ENCODE measurements at places on chromosomes 12 and 14. TPM values are rescaled to one million over a fixed set of nuclear protein-coding genes. Genes with fewer than 3 reads are reported as not detected.
A peak's percentile ranks its signal among the peaks of the same experiment; 100 is the strongest.

DNA sequence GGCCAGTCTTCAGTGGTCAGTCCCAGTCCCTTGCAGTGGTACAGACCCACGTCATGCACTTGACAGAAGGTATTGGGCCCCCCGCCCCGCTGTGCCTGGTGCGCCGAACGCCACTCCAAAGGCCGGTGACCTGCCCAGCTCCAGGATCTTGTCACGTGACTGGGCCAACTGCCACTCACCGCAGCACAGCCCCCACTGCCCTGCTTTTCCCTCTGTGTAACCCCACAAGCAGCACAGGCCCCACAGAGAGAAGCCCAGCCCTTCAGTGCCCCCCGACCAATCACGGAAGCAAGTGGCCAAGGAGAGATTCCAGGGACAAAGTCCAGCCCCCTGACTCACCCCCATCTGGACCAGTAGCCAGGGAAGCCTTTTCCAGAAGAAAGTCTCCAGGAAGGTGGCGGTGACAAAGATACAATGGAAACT is 498 bp downstream of the GPR132 start:
- peaks cover 27% of the 10 kb centered on the region for H3K4me1 ChIP-seq
- no peak overlapping the region for H3K4me3 ChIP-seq
- H3K27me3 ChIP-seq, result no peaks in the 10 kb centered on the region

DNA sequence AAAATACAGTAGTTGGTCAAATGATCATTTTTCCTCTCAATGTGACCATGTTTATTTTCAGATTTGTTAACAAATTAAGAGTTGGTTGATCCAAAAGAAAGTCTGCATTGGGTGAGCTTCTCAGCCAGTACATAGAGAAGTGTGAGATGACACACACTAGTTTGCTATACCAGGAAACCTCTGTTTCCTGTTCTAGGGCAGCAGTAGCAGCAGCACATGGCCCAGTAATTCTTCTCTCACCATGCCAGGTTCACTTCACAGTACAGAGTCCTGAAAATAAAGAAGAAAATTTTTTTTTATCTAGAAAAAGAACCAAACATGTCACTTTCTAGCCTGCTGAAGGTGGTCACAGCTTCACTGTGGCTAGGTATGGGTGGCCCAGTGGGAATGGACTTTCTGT is 250.2 kb upstream of the OR4E1 start:
- H3K36me3 ChIP-seq, result no peaks in the 10 kb centered on the region
- H3K4me1 ChIP-seq, result no peaks in the 10 kb centered on the region
- H3K27ac ChIP-seq, result no peak overlapping the region
- no peak overlapping the region for H3K4me3 ChIP-seq
- DNase-seq, result no peak

- no peaks in the 10 kb centered on the region for H3K36me3 ChIP-seq
- no peak for DNase-seq
- no peaks in the 10 kb centered on the region for H3K27me3 ChIP-seq
- H3K4me3 ChIP-seq, result no peak overlapping the region
Measured at GRCh38 chr12:100706033-100706432, 88.5 kb upstream of the ANO4 start.

DNA sequence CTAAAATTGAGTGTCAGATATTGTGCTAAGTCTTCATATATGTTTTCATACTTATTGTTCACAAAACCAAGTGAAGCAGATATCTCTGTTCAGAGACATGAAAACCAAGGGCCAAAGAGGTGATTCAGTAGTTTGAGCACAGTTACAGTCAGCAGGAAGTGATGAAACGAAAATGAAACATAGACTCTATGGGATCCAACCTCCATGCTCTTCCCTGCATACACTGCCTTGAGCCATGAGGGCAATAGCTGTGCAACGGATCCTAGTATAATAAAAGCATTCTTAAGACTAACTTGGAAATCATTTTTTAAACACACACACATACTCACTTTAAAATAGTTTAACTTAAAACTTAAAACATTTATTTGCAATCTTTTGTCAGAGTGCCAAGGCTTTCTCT is 27.9 kb downstream of the ESR2 start:
- H3K4me3 ChIP-seq, result no peak overlapping the region
- H3K4me1 ChIP-seq, result no peaks in the 10 kb centered on the region
- DNase-seq, result no peak
- H3K36me3 ChIP-seq, result no peaks in the 10 kb centered on the region

DNA sequence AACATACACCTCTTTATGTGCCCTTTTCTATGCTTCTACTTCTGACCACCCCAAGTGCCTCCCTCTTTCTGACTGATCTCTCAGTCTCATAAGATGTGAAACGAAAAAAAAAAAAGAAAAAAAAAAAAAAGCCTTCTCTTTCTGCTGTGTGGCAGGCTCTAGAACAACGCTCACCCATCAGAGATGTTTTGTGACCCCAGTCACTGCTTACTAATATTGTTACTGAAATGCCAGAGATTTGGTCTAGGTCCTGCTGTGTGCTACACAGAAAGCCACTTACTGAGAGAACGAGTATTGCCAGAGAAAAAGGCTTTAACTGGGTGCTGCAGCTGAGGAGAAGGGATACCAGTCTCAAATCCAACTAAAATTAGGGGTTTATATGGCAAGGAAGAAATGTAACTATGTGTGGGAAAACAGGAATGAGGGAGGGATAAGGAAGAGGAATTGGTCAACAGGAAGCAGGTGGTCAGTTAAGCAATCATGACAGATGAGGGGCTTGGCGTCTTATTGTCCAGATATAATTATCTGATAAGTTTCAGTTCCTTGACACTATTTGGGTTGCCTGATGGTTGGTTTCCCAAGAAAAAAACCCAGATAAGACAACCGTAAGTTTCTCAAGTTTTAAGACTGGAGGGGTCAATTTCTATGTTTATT is 149.0 kb downstream of the NAV3 start:
- H3K27ac ChIP-seq, result no peak overlapping the region
- H3K36me3 ChIP-seq, result no peaks in the 10 kb centered on the region
- H3K4me3 ChIP-seq, result no peak overlapping the region
- no peaks in the 10 kb centered on the region for H3K4me1 ChIP-seq
- H3K27me3 ChIP-seq, result no peaks in the 10 kb centered on the region

DNA sequence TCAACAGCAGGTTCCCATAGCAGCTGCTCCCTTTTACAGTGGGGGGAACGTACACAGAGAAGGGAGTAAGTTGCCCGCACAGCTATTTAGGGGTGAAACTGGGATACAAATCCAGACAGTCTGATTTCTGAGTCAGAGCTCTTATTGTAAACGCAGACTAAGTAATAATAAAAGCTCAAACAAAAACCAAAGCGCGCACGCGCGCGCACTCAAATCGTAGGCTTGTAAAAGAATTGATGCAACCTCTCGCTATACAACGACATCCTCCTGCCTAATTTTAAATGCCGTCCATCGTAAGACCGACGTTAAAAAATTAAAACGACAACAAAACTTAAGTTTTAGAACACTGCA is 747 bp upstream of the DACT1 start:
- peak overlapping the region; percentile 78 for H3K4me3 ChIP-seq
- no peaks in the 10 kb centered on the region for H3K27me3 ChIP-seq
- H3K36me3 ChIP-seq, result no peaks in the 10 kb centered on the region
- peaks cover 18% of the 10 kb centered on the region for H3K4me1 ChIP-seq
- peak; percentile 93 for DNase-seq

DNA sequence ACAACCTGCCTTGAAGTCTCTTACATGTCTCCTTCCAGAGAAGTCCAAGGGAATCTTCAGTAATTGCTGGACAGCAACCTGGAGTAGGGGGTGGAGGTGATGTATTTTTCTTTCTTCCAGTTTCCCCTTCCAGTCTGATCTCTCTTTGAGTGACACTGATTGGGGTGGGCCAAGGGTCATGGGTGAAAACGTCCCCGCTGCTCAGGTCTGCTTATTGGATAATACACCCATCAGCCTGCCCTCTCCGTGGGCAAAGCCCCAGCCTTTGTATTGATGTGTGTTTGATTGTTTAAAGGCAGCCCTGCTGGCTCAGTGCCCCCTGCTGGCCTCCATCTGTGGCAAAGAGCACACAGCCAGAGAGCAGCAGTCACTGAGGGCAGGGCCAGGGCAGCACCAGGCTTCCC is 35.7 kb upstream of the ATP2A2 start:
- peaks cover 51% of the 10 kb centered on the region for H3K4me1 ChIP-seq
- H3K36me3 ChIP-seq, result no peaks in the 10 kb centered on the region
- H3K27me3 ChIP-seq, result no peaks in the 10 kb centered on the region
- no peak for DNase-seq

DNA sequence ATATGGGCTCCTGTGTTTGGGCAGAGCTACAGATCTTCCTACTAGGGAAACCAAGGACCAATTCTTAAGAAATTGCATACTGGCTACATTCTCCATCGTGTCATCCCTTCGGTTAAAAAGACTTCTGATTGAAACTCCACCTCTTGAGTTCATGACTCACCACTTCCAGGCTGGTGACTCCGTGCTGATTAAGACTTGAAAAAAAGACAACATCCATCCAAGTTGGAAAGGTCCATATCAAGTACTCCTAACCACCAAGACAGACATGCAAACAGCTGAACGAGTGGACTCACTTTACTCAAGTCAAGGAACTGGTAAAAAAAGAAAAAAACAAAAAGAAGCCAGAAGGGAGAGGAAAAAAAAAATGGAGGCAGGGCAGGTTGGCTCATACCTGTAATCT is 63.4 kb downstream of the APOBEC1 start:
- no peak for DNase-seq
- H3K27me3 ChIP-seq, result no peaks in the 10 kb centered on the region
- no peak overlapping the region for H3K27ac ChIP-seq
- H3K4me1 ChIP-seq, result no peaks in the 10 kb centered on the region
- H3K4me3 ChIP-seq, result no peak overlapping the region
- no peaks in the 10 kb centered on the region for H3K36me3 ChIP-seq

DNA sequence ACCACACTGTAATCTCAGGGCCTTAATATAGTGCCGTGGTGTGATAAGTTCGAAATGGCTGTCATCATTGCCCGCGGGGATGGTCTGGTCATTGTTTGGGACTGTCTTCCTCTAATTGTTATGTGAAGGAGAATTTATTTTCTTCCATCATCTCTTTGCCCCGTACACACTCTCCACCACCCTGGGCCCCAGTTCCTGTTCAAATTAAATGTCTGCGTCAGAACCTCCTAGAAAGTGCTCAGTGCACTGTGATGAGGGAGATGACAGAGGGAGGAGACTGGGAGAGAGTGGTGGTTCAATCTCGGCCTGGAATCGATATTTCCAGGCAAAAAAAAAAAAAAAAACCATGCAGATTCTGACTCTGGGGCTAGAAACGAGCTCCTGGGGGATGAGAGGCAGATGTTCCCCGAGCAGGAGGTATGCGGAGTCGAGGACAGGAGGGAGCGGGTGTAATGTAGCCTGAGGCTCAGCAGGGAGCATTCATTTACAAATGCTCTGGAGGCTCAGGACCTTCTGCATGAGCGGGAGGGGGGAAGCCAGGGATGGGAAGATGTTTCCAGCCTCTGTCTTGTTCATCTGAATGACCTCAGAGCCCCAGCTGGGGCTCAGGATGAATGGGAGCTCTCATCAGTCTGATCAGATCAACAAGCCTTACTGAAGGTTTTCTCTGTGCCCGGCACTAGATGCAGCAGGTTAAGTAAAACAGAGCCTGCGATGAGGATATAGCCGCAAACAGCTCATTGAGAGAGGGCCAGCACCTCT is 219.5 kb downstream of the TBX5 start:
- H3K27ac ChIP-seq, result no peak overlapping the region
- H3K4me1 ChIP-seq, result no peaks in the 10 kb centered on the region
- H3K27me3 ChIP-seq, result no peaks in the 10 kb centered on the region
- no peaks in the 10 kb centered on the region for H3K36me3 ChIP-seq
- no peak for DNase-seq

DNA sequence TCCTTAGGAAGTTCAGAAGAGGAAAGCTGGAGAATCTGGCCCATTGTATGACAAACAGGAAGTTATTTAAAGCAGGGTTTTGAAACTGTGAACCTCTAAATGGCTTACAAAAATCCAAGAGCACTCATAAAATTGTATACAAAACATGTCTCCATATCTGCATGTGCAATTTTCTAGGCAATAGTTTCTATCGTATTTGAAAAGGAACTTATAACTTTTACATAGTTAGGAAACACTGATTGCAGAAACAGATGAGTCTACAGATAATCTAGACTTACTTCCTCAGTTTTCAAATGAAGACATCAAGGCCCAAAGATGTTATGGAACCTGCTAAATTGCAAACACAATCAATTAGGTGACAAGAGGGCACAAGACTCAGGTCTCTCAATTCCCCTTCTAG is 53.3 kb upstream of the ETV6 start:
- H3K4me1 ChIP-seq, result no peaks in the 10 kb centered on the region
- no peaks in the 10 kb centered on the region for H3K27me3 ChIP-seq
- no peak overlapping the region for H3K27ac ChIP-seq
- no peak for DNase-seq
- H3K4me3 ChIP-seq, result no peak overlapping the region

DNA sequence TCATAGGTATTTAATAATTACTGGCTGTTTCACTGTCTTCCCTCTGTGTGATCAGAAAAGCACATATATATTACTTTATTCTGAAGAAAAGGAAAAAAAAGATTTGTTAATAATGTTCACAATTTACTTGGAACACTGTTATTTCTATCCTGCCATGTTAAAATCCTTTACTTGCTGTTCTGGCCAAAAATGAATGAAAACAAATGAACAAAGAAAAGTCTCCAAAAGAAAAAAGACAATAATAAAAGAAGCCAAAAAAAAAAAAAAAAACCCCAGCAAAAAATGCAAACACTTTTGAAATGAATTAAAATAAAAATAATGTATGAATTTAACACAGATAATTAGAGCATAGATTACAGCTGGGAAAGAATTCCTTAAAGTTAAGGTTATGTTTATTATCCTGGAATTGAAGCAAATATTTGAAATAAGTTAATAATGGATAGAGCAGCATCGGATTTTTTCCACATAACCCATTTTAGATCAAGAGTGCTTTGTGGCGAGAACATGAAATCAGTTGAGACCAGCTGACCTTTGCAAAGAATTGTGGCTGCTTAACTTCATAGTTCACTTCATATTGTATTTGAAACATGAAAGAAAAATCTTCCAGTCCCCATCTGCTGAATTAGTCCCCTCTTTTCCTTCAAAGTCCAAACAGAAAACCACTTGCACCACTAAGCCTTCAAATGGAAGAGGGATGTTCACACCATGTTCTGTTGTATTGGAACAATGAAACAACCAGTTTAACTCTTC is 444.8 kb downstream of the ADAMTS20 start:
- DNase-seq, result no peak
- no peak overlapping the region for H3K27ac ChIP-seq
- no peak overlapping the region for H3K4me3 ChIP-seq

DNA sequence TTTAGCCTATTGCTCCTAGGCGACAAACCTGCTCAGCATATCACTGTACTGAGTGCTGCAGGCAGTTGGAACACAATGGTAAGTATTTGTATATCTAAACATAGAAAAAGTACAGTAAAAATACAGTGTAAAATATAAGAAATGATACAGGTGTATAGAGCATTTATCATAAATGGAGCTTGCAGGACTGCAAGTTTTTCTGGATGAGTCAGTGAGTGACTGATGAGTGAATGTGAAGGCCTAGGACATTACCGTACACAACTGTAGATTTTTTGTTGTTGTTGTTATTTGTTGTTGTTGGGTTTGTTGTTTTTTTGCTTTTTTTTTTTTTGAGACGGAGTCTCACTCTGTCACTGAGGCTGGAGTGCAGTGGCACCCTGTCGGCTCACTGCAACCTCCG is 33.4 kb downstream of the PNMA1 start:
- H3K36me3 ChIP-seq, result no peaks in the 10 kb centered on the region
- no peaks in the 10 kb centered on the region for H3K27me3 ChIP-seq
- no peak overlapping the region for H3K27ac ChIP-seq
- H3K4me3 ChIP-seq, result no peak overlapping the region
- no peak for DNase-seq

GRCh38 chr14:91142214-91142668 is 28.4 kb downstream of the DGLUCY start:
- no peak overlapping the region for H3K27ac ChIP-seq
- H3K4me3 ChIP-seq, result no peak overlapping the region
- peaks cover 62% of the 10 kb centered on the region for H3K4me1 ChIP-seq

Gene SOAT2
- not detected for total RNA-seq

Gene RNF212B
- total RNA-seq, result not detected

Gene HOXC10
- total RNA-seq, result not detected

Gene GPRC5D
- total RNA-seq, result not detected

Gene CCDC175
- total RNA-seq, result not detected

Gene RIC8B
- total RNA-seq, result 19.1 TPM

All from esophagus muscularis mucosa (tissue), 4 donors.